ENCODE measurements at places on chromosomes 1 and 21.

DNA sequence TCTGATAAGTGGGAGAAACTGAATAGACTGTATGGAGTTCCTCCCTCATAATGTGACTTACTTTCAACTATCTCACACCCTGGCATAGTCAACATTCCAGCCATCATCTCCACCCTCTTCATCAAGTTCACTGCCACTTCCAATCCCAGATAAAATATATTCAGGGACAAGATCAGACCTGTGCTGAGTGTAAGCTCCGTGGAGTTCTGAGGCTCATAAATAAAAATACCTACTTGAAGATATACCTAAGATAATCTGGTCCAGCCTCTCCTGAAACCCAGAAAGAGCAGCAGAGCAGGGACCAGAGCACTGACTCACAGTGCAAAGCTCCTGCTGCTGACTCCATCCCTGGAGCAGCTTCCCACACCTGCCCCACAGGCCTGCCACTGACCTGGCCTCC is 1.7 kb upstream of the LCE7A start:
- DNase-seq, result no peak

GRCh38 chr1:243841507-243841906 is 8.5 kb downstream of the AKT3 start:
- DNase-seq, result no peak

DNA sequence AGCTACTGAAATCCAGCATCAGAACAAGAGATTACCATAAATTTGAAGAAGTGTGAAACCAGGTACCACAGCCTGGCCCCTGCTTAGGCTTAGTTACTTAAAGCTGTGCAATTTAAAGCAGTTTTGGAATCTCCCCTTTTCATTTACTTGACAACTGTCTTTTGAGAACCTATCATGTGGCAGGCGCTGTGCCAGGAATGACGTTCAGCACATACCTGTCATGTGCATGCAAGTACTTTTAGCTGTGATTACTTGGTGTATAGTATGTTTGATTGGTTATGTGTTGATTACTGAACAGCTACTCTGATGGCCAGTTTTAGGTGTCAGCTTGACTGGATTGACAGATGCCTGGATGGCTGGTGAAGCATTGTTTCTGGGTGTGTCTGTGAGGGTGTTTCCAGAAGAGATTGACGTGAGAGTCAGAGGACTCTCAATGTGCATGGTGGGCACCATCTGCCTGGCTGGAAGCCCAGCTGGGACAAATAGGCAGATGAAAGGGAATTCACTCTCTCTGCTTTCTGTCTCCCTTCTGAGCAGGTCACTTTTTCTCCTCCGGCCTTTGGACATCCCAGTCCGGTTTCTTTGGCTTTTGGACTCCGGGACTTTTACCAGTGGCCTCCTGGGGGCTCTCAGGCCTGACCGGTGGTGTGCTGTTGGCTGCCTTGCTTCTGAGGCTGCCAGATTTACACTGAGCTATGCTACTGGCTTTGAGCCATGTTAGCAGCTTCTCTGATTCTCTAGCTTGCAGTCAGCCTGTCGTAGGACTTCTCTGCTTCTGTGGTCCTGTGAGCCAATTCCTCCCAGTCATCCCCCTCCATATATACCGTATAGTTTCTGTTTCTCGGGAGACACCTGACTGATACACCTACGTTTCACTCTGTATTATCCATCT is 178.0 kb downstream of the RYR2 start:
- no peak for DNase-seq

GRCh38 chr1:68745011-68745410 is 248.1 kb upstream of the DEPDC1 start:
- no peak for DNase-seq

GRCh38 chr21:36542312-36543101 is 62.6 kb upstream of the CLDN14 start:
- no peak for DNase-seq

DNA sequence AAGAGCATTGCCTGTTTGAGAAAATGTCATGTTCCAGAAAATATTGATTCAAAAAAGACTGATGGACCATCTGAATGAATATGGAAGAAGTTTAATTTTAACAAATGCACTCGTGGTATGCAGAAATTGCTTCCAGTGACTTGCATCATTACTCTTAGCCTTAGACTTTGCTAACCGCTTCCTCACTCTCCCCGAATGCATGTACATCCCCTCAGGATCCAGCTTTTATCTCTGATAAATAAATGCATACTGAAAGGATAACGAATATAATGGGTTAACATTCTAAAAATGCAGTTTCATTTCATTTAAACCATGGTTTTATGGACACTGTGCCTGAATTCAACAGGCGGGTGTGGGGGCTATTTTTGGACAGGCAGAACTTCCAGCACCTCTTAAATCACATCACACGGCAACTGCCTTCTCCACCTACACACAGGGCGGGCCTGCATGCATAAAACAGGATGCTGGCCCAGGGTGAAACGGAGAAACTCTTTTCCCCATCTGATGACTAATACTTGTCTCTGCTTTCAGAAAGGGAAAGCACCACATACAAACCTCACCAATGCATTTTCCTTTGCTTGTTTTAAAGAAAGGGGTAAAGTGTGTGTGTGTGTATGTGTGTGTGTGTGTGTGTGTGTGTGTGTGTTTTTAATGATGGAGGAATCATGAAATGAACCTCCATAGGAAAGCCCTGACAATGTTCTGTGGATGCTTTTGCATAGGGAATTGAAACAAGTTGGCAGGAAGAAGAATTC is 48.7 kb downstream of the SPAG17 start:
- DNase-seq, result no peak

DNA sequence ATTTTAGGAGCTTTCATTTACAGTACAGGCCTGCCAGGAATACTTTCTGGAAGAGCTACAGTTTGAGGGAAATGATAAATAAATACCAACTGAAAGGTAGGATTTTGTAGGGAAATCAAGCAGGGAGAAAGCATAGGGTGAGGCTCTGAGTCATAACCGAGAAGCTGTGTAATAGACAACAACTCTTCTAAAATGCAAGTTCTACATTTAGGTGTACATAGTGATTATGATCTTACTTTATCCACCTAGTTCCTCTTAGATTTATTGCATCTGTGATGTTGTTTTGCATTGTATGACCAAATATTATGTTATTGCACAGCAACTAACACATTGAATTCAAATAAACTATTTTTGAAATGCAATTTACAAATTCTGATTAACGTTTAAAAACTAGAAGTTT is 819.3 kb downstream of the PLA2G4A start:
- no peak for DNase-seq

GRCh38 chr1:111727056-111727455 is 12.1 kb downstream of the INKA2 start:
- no peak for DNase-seq

DNA sequence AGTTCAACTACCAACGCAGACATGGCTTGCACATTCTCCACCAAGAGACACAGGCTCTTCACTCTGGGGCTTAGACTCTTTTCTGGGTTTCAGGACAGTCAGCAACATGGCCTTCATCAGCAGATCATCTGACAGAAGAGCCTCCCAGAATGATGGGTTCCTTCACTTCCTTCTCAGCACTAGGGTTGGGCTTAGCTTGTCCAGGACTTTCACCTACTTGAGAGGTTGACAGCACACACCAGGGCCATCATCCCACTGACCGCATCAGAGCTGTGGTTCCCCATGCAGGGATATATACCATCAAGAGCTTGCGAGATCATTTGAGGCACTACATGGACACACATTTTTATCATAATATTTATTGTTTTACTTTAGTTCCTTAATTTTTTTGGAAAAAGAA is 10.4 kb upstream of the NCF2 start:
- DNase-seq, result no peak

GRCh38 chr1:177933881-177934280 is 36.0 kb downstream of the SEC16B start:
- DNase-seq, result no peak

DNA sequence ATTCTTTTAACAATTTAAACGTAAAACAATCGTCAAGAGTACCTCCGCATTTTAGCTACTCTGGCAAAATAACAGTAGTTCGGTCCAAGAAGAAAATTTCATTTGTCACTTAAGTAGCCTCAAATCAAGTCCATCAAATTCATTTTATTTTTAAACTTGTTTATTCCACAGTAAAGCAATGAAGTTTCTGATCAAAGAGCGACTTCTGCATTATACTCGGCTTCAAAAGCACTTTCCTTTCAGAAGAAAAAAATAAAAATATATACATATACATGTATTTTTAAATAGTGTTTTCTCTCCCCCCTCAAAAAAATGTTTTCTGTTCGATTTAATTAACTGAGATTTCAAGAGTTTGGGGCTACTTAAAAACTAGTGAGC is 115.0 kb downstream of the RERE start:
- DNase-seq, result no peak

GRCh38 chr1:35442734-35443133 is 114.5 kb downstream of the KIAA0319L start:
- no peak for DNase-seq

GRCh38 chr21:44517175-44517899 is 22.7 kb downstream of the KRTAP10-1 start:
- peak; percentile 51 for DNase-seq

GRCh38 chr1:27614625-27615344 is 10.8 kb upstream of the AHDC1 start:
- no peak for DNase-seq

DNA sequence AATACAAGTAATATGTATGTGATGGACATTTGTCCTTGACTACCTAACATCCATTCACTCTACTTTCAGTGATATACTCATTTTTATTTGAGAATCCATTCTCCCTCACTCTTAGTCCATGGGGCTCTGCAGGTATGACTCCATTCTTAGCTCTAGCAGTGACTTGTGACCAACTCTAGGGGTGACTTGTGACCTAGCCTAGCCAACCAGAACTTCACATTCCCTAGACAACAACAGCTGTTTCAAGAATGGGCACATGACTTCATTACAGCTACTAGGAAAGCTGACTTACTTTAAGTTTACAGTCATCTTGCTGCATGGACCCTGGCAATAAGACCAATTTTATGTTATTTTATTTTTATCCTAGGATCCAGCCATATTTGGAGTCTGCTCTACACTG is 23.6 kb upstream of the DDX59 start:
- DNase-seq, result no peak
